ENCODE measurements at places on chromosomes 11 and 22. TPM values are rescaled to one million over a fixed set of nuclear protein-coding genes. Genes with fewer than 3 reads are reported as not detected.
A peak's percentile ranks its signal among the peaks of the same experiment; 100 is the strongest.

DNA sequence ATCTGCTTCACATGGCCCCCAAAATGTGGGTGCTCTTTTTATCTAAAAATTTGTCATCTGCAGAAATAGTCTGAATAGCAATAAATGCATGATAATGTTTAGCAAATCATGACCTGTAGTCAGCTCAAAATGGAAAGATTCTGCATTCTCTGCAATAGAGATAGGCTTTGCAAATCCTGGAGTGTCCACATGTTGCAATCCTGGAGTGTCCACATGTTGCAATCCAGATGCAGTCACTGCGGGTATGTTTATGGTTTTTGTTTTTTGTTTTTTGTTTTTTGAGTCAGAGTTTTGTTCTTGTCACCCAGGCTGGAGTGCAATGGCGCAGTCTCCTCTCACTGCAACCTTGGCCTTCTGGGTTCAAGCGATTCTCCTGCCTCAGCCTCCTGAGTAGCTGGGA is 20.2 kb upstream of the LRRC32 start:
- H3K4me1 ChIP-seq, result peaks cover 14% of the 10 kb centered on the region
- H3K27me3 ChIP-seq, result no peaks in the 10 kb centered on the region
- H3K36me3 ChIP-seq, result no peaks in the 10 kb centered on the region
- DNase-seq, result no peak
- no peak overlapping the region for H3K4me3 ChIP-seq

- H3K4me1 ChIP-seq, result no peaks in the 10 kb centered on the region
- H3K27ac ChIP-seq, result no peak overlapping the region
- no peaks in the 10 kb centered on the region for H3K27me3 ChIP-seq
- no peak for DNase-seq
- H3K36me3 ChIP-seq, result peaks cover 24% of the 10 kb centered on the region
Measured at GRCh38 chr11:110272919-110273318, 23.5 kb downstream of the RDX start.

- H3K4me1 ChIP-seq, result no peaks in the 10 kb centered on the region
- H3K4me3 ChIP-seq, result no peak overlapping the region
- no peak overlapping the region for H3K27ac ChIP-seq
- no peaks in the 10 kb centered on the region for H3K36me3 ChIP-seq
- no peaks in the 10 kb centered on the region for H3K27me3 ChIP-seq
Measured at GRCh38 chr11:86129740-86130540, 61.1 kb upstream of the PICALM start.

- no peaks in the 10 kb centered on the region for H3K36me3 ChIP-seq
- no peak for DNase-seq
- no peaks in the 10 kb centered on the region for H3K4me1 ChIP-seq
- H3K27ac ChIP-seq, result no peak overlapping the region
Measured at GRCh38 chr11:81787584-81788049, 946.0 kb downstream of the FAM181B start.

DNA sequence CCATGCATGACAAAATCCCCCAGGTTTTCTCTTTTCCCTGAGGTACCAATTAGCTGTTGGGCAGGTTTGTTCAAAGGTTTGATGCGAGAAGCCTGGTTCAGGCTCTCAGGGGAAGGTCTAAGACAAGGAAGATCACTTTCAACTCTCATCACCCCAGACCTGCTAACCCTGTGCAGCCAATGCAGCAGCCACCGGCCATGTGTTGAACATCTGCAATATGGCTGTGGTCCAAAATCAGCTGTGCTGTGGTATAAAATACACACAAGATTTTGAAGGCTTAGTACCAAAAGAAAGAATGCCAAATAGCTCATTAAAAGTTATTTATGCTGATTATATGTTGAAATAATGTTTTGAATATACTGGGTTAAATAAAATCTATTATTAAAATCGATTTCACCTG is 58.5 kb downstream of the SMCO4 start:
- H3K27ac ChIP-seq, result no peak overlapping the region
- H3K4me1 ChIP-seq, result no peaks in the 10 kb centered on the region
- no peaks in the 10 kb centered on the region for H3K27me3 ChIP-seq
- peaks cover 2% of the 10 kb centered on the region for H3K36me3 ChIP-seq
- no peak for DNase-seq
- H3K4me3 ChIP-seq, result no peak overlapping the region

DNA sequence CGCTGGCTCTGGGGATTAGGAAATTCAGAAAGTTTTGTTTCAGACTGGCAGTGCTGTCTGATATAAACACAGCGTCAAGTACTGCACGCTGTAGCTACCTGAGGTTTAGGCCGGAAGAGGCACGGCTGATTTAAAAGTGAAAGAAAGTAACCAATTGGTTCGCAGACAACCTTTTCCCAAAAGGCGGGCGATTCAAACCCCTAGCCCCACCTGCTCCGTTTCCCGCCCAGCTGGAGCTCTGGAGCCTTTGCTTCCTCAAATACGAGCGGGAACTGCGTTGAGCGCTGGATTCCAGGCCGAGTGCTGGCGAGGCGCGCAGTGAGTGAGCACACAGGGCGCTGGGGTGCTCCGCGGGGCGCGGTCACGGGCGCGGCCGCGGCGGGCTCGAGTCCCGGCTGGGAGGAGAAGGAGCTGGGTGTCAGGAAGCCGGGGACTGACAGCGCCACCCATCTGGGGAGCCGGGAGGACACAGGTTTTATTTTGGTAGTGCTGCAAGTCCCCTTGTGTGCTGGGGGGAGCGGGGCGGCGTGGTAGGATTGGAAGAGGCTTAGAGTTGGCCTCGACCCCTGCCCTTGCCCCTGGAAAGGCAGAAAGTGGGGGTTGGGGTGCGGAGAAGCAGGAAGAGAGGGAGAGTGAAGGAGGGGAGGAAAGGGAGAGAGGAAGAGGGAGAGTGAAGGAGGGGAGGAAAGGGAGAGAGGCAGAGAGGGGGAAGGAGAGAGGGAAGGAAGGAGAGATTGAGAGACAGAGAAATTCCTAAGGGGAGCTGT is 2.1 kb downstream of the FAM111A start:
- H3K36me3 ChIP-seq, result peaks cover 22% of the 10 kb centered on the region
- H3K27ac ChIP-seq, result peak overlapping the region; percentile 80
- DNase-seq, result peak; percentile 68
- peaks cover 23% of the 10 kb centered on the region for H3K4me1 ChIP-seq

DNA sequence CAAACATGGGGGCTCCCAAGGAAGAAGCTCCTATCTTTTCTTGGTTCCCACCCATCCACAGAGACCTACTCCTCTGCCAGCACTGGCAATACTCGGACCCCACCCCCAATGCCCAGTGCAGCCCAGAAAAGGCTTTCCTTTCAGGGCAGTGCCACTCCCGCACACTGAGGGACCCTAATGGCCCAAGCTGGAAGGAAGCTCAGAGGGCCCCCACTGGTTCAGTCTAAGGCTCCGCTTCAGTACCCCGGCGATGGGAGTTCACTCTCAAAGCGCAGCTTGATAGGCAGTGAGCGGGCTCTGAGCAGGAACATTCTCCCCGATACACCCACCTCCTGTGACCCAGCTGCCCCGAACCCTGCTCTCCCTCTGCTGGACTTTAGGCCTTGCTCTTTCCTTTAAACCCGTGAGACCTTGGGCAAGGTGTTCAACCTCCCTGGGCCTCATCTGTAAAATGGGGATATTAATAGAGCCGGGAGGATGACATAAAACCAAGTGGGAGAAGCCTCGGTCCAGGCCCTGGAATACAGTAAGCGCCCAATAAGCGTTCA is 48.4 kb downstream of the CHRDL2 start:
- DNase-seq, result no peak
- H3K27me3 ChIP-seq, result peaks cover 9% of the 10 kb centered on the region
- H3K4me3 ChIP-seq, result no peak overlapping the region
- no peaks in the 10 kb centered on the region for H3K36me3 ChIP-seq
- H3K27ac ChIP-seq, result no peak overlapping the region
- peaks cover 6% of the 10 kb centered on the region for H3K4me1 ChIP-seq

The SLC22A6 gene
- total RNA-seq, result not detected

The SGSM1 gene
- 1.9 TPM for total RNA-seq

The DMC1 gene
- 0.52 TPM for total RNA-seq
